ENCODE measurements at places on chromosomes 2 and 18.
A peak's percentile ranks its signal among the peaks of the same experiment; 100 is the strongest.

DNA sequence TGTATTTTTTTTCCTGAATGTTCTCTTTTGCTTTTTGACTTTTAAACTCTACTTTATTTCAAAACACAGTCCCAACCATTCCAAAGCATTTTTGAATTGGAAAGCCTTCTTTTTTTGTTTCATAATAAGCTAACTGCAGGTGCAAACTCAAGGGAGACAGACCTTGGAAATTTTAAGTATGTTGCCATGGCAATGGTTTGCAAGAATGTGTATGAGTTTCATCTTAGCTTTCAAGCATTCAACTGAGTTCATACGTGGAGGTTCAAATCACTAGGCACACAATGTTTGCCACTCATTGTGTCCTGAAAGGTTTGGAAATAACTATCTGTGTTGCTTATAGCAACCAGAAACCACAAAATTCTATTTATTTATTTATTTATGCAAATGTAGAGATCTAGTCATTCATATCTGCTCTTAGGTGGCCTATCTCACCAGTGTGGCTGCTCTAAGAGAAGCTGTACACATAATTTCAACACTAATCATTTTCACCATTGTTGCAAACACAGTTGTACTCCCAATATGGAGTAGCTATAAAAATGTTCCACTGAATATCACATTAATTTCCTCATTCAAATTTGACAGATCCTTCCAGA, 805.7 kb upstream of the FSHR start:
- DNase-seq = no peak

GRCh38 chr18:50395093-50395492, 20.2 kb downstream of the SKA1 start:
- no peak for DNase-seq

GRCh38 chr2:42906557-42907411, 114.4 kb upstream of the HAAO start:
- DNase-seq = peak; percentile 75

GRCh38 chr2:139122711-139123158, 342.5 kb upstream of the NXPH2 start:
- no peak for DNase-seq

DNA sequence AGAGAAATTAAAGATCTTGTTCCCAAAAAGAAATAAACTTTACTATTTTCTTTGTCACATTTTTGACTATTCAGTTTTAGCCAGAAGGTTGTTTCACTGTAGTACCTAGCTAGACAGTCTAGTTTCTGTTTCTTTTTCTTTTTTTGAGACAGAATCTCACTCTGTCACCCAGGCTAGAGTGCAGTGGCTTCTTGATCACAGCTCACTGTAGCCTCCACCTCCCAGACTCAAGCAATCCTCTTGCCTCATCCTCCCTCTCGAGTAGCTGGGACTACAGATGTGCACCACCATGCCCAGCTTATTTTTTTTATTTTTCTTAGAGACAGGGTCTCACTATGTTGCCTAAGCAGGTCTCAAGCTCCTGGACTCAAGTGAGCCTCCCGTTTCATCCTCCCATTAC, 2.2 kb downstream of the RBM45 start:
- DNase-seq = no peak

GRCh38 chr2:130387071-130387400, 31.2 kb downstream of the PTPN18 start:
- DNase-seq = no peak

GRCh38 chr2:1817256-1818051, 73.1 kb upstream of the PXDN start:
- peak; percentile 85 for DNase-seq

DNA sequence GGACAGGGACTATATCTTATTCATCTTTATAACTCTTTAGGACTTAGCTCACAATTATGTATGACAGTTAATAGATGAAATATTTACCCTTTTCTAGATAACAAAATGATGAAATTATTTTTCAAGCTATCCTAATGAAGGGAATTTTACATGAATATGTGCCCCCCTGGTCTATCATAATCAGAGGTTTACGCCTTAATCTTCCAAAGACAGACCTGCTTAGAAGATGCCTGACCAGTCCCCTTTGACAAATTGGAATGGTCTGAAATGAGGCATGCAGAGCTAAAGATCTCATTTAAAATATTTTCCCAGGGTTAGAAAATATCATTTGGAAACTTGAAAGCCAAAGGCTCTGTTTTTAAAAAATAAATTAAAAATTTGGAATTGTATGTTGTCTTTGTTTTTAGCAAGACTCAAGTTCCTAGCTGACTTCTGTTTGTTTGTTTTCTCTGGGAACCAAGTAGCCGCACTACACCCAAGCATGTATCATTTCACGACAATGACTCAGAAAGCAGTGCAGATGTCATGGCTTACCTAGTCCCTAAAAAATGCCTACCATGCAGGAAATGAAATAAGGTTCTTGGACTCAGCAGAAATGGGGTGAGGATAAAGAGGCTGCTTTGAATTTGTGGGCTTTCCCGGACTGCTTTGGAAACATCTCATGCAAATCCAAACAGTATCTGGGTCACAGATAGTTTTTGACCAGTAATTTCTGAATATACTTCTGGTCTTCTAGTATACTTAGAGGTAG, 162.1 kb downstream of the ZEB2 start:
- no peak for DNase-seq

DNA sequence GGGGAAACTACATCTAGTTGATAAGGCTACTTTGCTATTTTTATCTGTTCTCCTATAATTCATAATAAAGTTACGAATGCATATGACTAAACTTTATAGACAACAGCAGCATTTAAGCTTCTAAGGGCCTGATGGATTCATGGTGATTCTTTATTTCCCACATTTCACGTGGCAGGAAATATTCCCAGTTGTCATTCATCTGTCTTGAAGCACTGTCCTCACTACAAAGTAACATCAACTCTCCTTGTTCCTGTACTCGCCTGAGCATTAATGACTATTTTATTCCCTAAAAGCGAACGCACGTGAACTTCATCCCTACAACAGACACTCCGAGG, 2.6 kb downstream of the SATB2 start:
- DNase-seq = no peak
